ENCODE measurements at places on chromosomes 3 and 15.

DNA sequence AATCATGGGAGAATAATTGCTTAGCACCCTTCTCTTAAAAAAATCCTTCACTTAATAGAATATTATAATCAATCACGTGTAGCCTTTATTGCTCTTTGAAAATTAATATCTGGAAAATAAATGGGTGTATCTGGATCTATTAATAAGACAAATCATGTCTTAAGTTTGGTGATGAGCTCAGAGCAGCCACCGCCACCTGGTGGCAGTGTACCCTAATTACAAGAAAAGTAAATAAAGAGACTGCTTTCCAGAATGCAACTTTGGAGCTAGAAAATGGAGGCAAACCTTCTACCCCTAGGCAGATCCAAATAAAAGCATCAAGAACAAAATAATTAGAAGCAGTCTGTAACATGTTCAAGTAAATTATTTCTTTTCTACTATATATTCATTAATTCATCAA, 43.5 kb downstream of the EPHB1 start:
- DNase-seq: no peak

- DNase-seq: no peak
Observed at GRCh38 chr15:100972975-100973350, 53.8 kb downstream of the LRRK1 start.

DNA sequence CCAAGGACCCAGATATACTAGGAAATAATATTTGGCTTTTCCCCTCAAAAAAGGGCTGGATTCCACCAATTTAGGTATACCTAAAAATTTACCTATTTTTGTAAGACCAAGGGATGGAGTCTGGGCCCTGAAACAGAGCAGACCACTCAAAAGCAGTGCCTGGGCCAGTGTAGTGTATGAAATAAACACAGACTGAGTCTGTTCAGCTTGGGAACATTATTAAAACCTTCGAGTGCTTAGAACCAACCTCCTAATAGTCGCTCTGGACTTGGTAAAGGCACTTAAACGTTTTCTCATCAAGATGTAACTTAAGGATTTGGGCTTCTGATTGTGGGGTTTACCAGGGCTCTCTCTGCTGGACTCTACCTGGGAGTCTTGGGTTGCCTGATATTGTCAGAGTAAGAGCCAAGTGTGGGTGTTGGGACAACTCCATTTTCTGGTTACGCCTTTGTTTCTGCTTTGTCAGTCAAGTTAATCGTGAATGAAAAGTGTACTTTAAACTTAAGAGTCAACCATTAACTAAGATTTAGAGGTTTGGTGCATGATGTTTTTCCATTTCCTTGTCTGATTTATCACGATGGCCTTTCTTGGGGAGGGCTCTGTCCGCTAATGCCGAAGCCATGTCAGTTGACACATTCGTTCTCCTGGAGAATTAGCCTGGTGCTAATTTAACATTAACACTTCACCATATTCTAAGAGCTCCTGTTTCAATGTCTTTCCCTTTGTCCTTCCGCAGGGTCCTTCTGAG, 221.0 kb upstream of the TPM1 start:
- no peak for DNase-seq

- DNase-seq: no peak
Observed at GRCh38 chr15:100672959-100673358, 70.6 kb downstream of the ASB7 start.

- no peak for DNase-seq
Observed at GRCh38 chr3:188404701-188405100, 250.7 kb downstream of the LPP start.

All from stimulated activated CD8-positive, alpha-beta memory T cell treated with anti-CD3 and anti-CD28 coated beads, Interleukin-2, amount 100 ng/mL, for 1 hour (primary cell).